ENCODE measurements at places on chromosomes 3 and 15. TPM values are rescaled to one million over a fixed set of nuclear protein-coding genes. Genes with fewer than 3 reads are reported as not detected.

FAM81A gene
- 2.5 TPM for total RNA-seq

SORD gene
- 119 TPM for total RNA-seq

CEMIP gene
- total RNA-seq = 3.1 TPM

AP3B2 gene
- not detected for total RNA-seq

LYZL4 gene
- total RNA-seq = not detected

SPTBN5 gene
- total RNA-seq = 0.98 TPM

DAPK2 gene
- 5.2 TPM for total RNA-seq

TERC gene
- total RNA-seq = 544 TPM

SLC22A14 gene
- not detected for total RNA-seq

SNX22 gene
- total RNA-seq = not detected

- H3K27me3 ChIP-seq = no peaks in the 10 kb centered on the region
- no peaks in the 10 kb centered on the region for H3K4me1 ChIP-seq
- no peak overlapping the region for H3K27ac ChIP-seq
- no peaks in the 10 kb centered on the region for H3K36me3 ChIP-seq
- peak; percentile 22 for DNase-seq
- H3K4me3 ChIP-seq = no peak overlapping the region
Observed at GRCh38 chr15:92226020-92226612, 167.6 kb upstream of the ST8SIA2 start.

DNA sequence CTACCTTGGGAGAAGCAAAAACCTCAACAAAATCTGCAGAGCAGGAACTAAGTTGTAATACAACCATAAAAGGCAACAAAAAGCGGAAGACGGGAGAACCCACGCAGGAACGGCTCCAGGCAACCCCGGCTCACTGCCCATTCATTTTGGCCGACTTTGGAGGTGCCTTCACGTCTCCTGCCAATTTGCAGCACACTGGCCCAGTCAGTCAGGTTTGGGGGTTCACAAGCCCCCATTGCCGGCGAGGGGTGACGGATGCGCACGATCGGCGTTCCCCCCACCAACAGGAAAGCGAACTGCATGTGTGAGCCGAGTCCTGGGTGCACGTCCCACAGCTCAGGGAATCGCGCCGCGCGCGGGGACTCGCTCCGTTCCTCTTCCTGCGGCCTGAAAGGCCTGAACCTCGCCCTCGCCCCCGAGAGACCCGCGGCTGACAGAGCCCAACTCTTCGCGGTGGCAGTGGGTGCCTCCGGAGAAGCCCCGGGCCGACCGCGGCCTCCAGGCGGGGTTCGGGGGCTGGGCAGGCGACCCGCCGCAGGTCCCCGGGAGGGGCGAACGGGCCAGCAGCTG is 463 bp downstream of the TERC start:
- H3K4me3 ChIP-seq = peak overlapping the region; percentile 81
- peaks cover 11% of the 10 kb centered on the region for H3K4me1 ChIP-seq
- peak overlapping the region; percentile 82 for H3K27ac ChIP-seq
- no peaks in the 10 kb centered on the region for H3K27me3 ChIP-seq
- no peaks in the 10 kb centered on the region for H3K36me3 ChIP-seq

DNA sequence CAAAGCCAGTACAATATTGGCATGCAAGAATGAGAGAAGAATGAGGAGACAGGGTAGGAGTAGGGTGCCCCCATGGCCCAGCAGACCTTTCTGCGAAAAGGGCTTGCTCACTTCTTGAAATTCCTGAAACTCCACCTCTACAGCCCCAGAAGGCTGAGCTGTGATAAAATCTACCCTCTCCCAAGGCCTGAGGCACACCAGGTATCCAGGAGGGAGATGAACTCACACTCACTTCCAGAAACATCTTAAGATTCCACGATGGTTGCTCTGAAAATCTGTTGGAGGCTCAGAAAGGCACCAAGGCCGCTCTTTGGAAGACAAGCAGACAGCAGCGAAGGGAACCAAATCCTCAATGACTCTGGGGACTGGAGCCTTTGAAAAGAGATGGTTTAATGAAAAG is 297.5 kb downstream of the UACA start:
- H3K4me3 ChIP-seq = no peak overlapping the region
- H3K27ac ChIP-seq = no peak overlapping the region
- no peaks in the 10 kb centered on the region for H3K27me3 ChIP-seq
- DNase-seq = no peak

GRCh38 chr15:78995921-78996893 is 51.4 kb upstream of the CTSH start:
- no peaks in the 10 kb centered on the region for H3K36me3 ChIP-seq
- H3K27ac ChIP-seq = no peak overlapping the region
- 0 out of 2 replicates have a peak, but pooled peaks cover 4% of the 10 kb centered on the region for H3K4me1 ChIP-seq
- no peaks in the 10 kb centered on the region for H3K27me3 ChIP-seq
- no peak overlapping the region for H3K4me3 ChIP-seq
- DNase-seq = no peak

GRCh38 chr3:57158325-57158724 is 6.8 kb downstream of the IL17RD start:
- H3K27ac ChIP-seq = no peak overlapping the region
- no peak overlapping the region for H3K4me3 ChIP-seq
- no peaks in the 10 kb centered on the region for H3K36me3 ChIP-seq
- peaks cover 21% of the 10 kb centered on the region for H3K4me1 ChIP-seq
- DNase-seq = no peak
- H3K27me3 ChIP-seq = no peaks in the 10 kb centered on the region

DNA sequence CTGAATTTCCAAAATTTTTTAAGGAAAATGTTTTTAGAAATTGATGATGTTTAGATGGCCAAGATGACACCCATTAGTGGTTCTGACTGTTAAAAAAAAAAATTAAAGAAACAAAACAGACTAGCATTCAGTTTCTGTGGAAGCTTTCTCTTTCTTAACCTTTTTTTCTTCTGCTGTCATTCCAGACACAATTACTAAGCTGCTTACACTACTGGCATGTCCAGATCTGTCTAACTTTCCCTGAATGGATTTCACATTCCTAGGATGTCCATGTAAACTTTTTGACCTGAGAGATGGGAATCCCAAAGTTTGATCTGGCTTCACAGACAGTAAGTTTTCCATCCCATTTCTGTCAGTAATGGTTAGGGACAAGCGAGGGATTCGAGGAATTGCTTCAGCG is 10.3 kb upstream of the MTMR10 start:
- no peak overlapping the region for H3K27ac ChIP-seq
- H3K36me3 ChIP-seq = no peaks in the 10 kb centered on the region
- H3K27me3 ChIP-seq = peaks cover 60% of the 10 kb centered on the region
- H3K4me3 ChIP-seq = no peak overlapping the region
- no peak for DNase-seq

DNA sequence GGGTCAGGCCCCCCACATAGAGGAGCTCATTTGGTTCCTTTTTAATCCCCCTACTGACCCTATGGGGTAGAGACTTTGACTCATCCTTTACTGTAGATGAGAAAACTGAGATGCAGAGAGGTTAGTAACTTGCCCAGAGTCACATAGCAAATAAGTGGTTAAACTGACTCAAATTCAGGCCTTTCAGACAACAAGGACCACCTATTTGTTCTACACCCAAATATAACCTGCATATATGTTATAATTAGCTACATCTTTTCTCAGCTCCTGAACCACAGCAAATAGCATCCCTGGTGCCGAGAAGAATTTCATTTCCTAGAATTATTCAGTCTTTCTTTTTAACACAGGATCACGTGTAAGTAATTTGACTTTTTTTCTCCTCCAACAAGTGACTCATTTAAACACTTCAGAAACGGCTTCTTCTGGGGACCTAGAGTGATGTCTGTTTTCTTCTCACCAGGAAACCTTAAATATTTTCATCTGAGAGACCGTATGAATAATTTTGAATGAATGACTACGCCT is 57.4 kb downstream of the MGLL start:
- H3K27ac ChIP-seq = no peak overlapping the region
- no peaks in the 10 kb centered on the region for H3K27me3 ChIP-seq
- no peak overlapping the region for H3K4me3 ChIP-seq
- DNase-seq = no peak
- no peaks in the 10 kb centered on the region for H3K36me3 ChIP-seq
- H3K4me1 ChIP-seq = peaks cover 25% of the 10 kb centered on the region

GRCh38 chr3:176190755-176191154 is 1006.5 kb downstream of the TBL1XR1 start:
- no peak for DNase-seq
- no peak overlapping the region for H3K4me3 ChIP-seq
- H3K27me3 ChIP-seq = no peaks in the 10 kb centered on the region
- H3K27ac ChIP-seq = no peak overlapping the region

GRCh38 chr3:27072810-27073651 is 296.2 kb downstream of the NEK10 start:
- H3K27ac ChIP-seq = no peak overlapping the region
- no peak for DNase-seq
- no peaks in the 10 kb centered on the region for H3K36me3 ChIP-seq
- no peak overlapping the region for H3K4me3 ChIP-seq
- H3K27me3 ChIP-seq = no peaks in the 10 kb centered on the region

DNA sequence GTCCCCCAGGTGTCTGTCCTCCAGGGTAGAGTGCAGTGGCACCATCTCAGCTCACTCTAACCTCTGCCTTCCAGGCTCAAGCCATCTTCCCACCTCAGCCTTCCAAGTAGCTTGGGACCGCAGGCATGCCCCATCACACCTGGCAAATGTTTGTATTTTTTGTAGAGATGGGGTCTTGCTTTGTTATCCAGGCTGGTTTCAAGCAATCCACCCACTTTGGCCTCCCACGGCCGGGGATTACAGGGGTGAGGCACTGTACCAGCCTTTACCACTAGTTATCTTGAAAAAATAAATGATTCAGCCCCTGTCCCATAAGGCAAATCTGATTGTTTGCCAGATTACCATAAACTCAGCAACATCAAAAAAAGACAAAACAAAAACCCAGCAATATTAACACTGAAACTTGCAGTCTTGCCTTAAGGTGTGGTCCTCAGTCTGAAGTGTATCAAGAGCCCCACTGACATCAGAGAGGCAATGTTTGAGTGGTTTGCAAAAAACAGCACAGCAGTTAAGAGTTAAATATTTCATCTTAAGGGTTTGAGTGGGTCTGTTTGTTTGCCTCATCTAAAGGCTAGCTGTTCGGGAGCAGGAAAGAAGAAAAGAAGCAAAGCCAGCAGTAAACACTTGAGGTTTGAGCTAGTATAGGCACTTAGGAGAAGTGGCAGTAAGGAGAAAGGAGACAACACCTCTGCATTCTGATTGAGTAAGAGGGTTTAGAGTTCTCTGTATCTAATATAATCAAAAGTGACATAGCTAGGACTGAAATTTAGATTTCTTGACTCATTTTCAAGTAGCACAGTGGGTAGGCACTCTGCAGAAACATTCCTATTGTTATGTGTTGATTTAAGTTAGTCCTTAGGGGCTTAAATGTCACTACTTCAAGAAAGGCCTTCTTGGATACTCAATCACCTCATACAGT is 26.3 kb upstream of the EDEM1 start:
- H3K4me3 ChIP-seq = no peak overlapping the region
- no peak overlapping the region for H3K27ac ChIP-seq
- H3K27me3 ChIP-seq = no peaks in the 10 kb centered on the region

- DNase-seq = peak; percentile 48
- peak overlapping the region; percentile 91 for H3K4me3 ChIP-seq
- H3K36me3 ChIP-seq = no peaks in the 10 kb centered on the region
- no peaks in the 10 kb centered on the region for H3K27me3 ChIP-seq
Observed at GRCh38 chr3:71582612-71583565, 639 bp downstream of the FOXP1 start.

- H3K4me1 ChIP-seq = peaks cover 47% of the 10 kb centered on the region
- no peaks in the 10 kb centered on the region for H3K27me3 ChIP-seq
- peak; percentile 97 for DNase-seq
- peak within 1 kb of the TSS; percentile 20 for H3K27ac ChIP-seq
- no peaks in the 10 kb centered on the region for H3K36me3 ChIP-seq
Observed at GRCh38 chr3:185362850-185363661, at the start of gene MAP3K13. TSS of gene MAP3K13 (plus strand) at chr3:185363136. CDS start at chr3:185428582, 65,446 bp downstream.

- peaks cover 30% of the 10 kb centered on the region for H3K4me1 ChIP-seq
- peak; percentile 61 for DNase-seq
- H3K27me3 ChIP-seq = no peaks in the 10 kb centered on the region
- no peaks in the 10 kb centered on the region for H3K36me3 ChIP-seq
- no peak overlapping the region for H3K4me3 ChIP-seq
- peak overlapping the region; percentile 75 for H3K27ac ChIP-seq
Observed at GRCh38 chr3:165754219-165755007, 82.8 kb downstream of the BCHE start.

GRCh38 chr3:134579141-134579665 is 71.6 kb downstream of the KY start:
- H3K4me1 ChIP-seq = no peaks in the 10 kb centered on the region
- H3K36me3 ChIP-seq = no peaks in the 10 kb centered on the region
- H3K4me3 ChIP-seq = no peak overlapping the region

DNA sequence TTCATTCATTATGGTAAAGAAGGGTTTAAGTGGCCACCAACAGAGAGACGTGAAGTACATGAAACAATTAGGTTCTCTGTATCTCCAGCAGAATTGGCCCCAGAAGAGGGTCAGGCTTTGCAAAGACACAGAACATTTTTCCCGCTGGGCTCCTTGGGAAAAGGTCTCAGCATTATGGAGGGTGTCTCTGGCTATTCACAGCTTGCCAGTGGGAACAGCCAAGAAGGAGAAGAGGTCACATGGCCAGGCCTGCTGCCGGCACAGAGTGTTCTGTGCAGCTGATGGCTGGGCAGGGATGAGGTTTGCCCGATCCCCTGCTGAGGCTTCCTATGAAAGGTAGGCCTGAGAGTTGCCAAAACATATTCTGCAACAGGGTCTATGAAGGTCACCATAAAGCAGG is 77.8 kb upstream of the LPP start:
- H3K4me1 ChIP-seq = no peaks in the 10 kb centered on the region
- H3K27me3 ChIP-seq = no peaks in the 10 kb centered on the region
- no peaks in the 10 kb centered on the region for H3K36me3 ChIP-seq
- DNase-seq = no peak
- H3K4me3 ChIP-seq = no peak overlapping the region
- H3K27ac ChIP-seq = no peak overlapping the region

DNA sequence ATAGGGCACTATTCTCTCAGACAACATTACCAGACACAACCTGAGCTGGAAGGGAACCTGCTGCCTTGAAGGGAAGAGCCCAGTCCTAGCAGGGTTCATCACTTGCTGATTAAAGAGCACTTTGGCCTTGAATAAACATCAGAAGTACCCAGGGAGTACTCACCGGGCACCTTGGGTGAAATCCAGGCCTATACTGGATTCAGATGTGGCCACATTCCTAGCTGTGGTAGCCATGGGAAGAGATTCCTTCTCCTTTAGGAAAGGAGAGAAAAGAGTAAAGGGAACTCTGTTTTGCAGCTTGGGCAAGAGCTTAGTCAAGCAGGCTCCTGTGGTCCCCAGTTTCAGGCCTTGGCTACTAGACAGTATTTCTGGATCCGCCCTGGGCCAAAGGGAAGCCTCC is 195.0 kb downstream of the SPATA16 start:
- no peak overlapping the region for H3K27ac ChIP-seq
- H3K27me3 ChIP-seq = peaks cover 25% of the 10 kb centered on the region
- no peaks in the 10 kb centered on the region for H3K36me3 ChIP-seq
- H3K4me1 ChIP-seq = no peaks in the 10 kb centered on the region

DNA sequence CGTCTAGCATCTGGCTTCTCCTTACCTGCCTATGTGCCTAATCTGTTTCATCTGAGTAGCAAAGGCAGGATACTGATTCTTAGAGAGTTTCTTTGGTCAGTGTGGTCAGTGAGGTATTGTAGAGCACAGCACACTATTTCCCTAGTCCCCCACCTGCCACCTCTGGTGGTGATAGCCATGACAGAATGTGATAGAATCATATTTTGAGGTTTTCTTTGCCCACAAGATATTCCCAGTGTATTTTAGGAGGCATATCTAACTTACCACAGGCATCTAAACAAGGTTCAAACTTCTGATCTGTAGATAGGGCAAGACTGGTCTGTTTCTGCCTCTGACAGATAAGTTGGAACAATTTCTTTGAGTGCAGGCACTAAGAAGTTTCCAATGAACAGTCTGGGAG is 188.0 kb downstream of the SOX2 start:
- H3K27ac ChIP-seq = no peak overlapping the region
- H3K36me3 ChIP-seq = no peaks in the 10 kb centered on the region
- H3K27me3 ChIP-seq = 0 out of 2 replicates have a peak, but pooled peaks cover 7% of the 10 kb centered on the region
- peak; percentile 34 for DNase-seq
